ENCODE measurements at places on chromosomes 13 and 19.

GRCh38 chr19:1925544-1925943 is 15.4 kb upstream of the CSNK1G2 start:
- no peak for DNase-seq

DNA sequence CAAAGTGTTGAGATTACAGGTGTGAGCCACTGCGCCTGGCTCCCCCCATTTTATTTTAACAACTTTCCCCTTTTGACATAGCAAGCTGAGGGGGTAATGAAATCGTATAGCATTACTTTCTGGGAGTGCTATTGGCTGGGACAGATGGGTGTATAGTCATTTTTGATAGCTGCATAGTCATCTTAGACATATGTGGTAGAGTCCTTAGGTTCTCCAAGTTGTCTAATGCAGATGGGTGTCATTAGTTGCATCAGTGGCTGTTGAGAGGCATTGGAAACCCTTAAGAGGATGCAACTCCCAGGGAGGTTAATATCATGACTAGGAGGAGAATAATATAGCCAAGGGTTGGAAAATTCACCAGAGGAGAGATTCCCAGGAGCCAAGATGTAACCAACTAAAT is 28.6 kb upstream of the PNMA8B start:
- no peak for DNase-seq

- DNase-seq = no peak
Measured at GRCh38 chr19:10292789-10293636, 3.3 kb downstream of the ICAM5 start.

- peak; percentile 10 for DNase-seq
Measured at GRCh38 chr19:6476155-6476895, 5.3 kb downstream of the DENND1C start.

GRCh38 chr13:69856331-69856730 is 251.3 kb upstream of the ATXN8OS start:
- DNase-seq = peak; percentile 22

- DNase-seq = no peak
Measured at GRCh38 chr19:16070366-16070990, 5.8 kb upstream of the TPM4 start.

DNA sequence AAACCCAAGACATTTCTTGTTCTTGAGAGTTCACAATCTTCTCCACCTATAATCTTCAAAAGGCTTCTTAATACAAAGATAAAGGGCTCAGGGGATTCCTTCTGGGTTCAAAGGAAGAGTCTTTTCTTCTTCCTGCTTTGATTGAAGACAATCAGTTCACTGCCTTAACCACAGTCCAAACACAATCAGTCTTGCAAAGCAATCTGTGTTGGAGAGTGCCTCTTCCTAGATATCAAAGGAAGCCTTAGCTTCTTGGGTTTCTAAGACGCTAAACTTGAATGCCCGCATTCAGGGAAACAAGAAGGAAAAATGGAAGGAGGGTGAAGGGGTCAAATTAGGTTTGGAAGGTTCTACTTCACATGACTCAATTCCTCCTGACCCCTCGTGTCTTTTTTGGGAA is 27.2 kb downstream of the RANBP3 start:
- no peak for DNase-seq

- no peak for DNase-seq
Measured at GRCh38 chr13:106028911-106029310, 506.6 kb downstream of the EFNB2 start.

- DNase-seq = no peak
Measured at GRCh38 chr13:85828094-85828684, 29.0 kb upstream of the SLITRK6 start.

- DNase-seq = no peak
Measured at GRCh38 chr13:46728777-46729176, 68.2 kb downstream of the ESD start.

- no peak for DNase-seq
Measured at GRCh38 chr13:99043831-99044231, 66.0 kb upstream of the DOCK9 start.

- DNase-seq = no peak
Measured at GRCh38 chr13:35876601-35877000, 254.6 kb downstream of the DCLK1 start.

- no peak for DNase-seq
Measured at GRCh38 chr19:43105496-43105895, 23.0 kb upstream of the PSG2 start.

GRCh38 chr13:50708461-50708860 is 135.0 kb downstream of the DLEU7 start:
- no peak for DNase-seq

DNA sequence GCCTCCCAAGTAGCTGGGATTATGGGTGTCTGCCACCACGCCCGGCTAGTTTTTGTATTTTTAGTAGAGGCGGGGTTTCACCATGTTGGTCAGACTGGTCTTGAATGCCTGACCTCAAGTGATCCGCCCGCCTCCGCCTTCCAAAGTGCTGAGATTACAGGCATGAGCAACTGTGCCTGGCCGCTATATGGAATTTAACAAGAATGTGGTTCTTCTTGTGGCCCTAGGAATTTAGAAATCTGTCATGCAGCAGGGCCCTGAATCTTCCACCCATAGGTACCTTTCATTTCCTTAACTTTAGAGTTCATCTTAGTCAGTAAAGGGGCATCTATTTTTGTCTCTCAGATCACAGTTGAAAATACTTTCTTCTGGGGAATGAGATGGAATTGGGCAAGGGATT is 25.6 kb upstream of the NDFIP2 start:
- DNase-seq = no peak

- DNase-seq = no peak
Measured at GRCh38 chr19:34972163-34972705, 8.2 kb upstream of the ZNF792 start.

DNA sequence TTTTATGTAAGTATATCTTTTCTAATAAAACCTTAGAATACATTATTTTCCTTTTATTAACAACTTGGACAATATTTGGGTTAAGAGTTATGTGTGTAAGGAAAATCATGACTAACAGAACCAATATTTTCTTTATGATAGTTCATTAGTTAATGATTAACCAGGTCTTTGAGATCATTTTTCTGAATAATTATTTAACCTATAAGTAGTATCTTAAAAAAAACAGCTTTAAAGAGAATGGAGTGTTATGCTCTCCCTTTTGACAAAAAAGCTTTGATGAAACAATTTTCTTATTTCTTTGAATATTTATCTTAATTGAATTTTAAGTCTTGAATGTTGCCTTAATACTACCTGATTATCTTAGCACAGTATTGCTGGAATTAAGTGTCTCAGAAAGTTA is 3.8 kb downstream of the SLAIN1 start:
- DNase-seq = no peak

DNA sequence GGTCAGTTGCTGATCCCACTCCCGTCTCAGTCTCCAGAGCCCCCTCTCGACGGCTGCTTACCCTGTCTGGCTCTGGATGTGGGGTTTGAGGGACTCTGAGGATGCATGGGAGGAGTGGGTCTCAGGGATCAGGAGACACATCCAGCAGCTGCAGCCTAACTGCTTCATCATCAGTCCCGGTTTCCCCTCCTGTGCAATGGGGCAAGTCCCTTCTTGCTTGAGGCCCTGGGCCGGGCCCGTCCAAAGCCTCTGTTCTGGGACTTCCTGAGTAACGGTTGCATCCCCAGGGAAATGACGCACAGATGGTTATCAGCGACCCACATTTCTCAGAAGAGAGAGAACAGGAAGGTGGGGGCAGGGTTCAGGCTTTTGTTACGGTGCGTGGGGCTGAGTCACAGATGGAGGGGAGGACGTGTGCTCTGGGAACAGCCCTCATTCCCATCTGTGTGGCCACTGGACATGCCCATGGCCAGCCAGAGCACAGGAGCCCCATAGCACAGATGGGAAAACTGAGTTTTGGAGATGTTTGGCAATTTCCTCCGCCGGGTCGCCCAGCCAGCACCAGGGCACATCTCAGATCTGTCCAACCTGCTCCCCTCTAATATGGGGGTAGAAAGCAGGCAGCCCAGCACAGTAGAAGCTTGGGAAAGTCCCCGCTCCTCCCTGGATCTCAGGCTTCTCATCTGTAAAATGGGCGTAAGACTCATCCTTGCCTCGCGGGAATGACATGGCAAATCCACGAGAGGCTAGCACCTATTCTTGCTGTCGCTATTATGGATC is 19.3 kb downstream of the GNA15 start:
- DNase-seq = peak; percentile 100

GRCh38 chr13:78594456-78594975 is 8.8 kb downstream of the POU4F1 start:
- DNase-seq = no peak

DNA sequence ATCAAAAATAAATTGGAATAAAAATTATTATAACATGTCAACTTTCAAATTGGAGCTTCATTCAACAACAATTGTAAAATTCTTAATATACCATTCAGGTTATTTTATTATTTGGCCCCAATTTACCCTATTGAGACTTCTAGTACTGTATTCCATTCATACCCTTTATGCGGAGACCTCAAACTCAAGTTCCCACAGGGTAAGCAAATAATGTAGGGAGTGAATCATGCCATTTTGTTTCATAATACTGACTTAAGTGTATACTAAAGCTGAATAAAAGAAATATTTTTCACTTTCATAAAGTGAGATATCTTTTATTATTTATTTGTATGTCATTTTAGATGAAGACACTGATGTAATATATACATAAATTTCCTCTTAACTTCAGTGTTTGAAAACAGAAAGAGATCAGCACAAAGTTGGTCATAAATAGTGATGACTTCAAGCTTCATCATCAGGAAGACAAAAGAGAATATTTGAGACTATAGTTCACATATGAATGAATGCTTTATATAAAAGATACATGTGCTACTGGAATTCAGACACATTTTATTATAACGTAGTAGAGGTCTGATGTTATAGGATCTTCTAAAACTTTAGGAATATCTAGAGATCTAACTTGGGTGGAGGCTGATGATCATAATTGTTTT is 894.4 kb upstream of the PCDH9 start:
- no peak for DNase-seq

- no peak for DNase-seq
Measured at GRCh38 chr19:55581823-55582223, 1.2 kb upstream of the ZNF579 start.

DNA sequence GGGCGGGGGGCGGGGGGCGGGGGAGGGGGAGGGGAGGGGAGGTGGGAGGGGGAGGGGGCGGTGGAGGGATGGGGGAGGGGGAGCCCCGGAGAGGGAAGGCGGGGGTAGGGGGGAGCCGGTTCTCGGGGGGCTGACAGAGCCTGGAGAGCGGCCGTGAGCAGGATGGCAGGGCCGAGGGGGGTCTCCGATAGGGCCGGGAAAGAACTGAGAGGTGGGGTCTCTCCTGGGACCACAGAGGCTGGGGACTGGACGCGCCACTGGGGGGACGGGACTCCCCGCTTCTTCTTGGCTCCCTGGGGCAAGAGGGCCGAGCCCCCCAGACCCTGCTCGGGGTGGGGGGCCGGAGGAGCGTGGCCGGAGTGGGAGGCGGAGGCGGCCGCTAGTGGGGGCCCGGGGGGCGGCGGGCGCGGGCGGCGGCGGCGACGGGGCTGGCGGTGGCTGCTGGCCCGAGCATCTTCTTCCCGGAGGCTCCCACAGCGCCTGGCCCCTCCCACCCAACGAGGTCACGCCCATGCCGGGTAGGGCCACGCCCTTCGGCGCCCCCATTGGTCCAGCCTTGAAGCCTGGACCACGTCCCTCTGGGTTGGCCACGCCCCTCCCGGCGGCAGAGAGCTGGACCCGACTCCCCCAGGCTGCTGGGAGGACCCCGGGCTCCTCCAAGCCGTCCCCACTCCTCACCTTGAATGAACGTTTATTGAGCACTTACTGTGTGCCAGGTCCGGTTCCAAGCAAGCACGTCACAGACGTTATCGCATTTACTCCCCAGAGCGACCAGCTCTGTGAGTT is at the start of gene NOVA2:
Gene NOVA2 (minus strand): TSS at position 313 of the 786 bp plus-strand sequence. CDS start 514 bp downstream, outside the sequence.
- DNase-seq = no peak

GRCh38 chr19:45231891-45232290 is 13.3 kb downstream of the EXOC3L2 start:
- DNase-seq = no peak

DNA sequence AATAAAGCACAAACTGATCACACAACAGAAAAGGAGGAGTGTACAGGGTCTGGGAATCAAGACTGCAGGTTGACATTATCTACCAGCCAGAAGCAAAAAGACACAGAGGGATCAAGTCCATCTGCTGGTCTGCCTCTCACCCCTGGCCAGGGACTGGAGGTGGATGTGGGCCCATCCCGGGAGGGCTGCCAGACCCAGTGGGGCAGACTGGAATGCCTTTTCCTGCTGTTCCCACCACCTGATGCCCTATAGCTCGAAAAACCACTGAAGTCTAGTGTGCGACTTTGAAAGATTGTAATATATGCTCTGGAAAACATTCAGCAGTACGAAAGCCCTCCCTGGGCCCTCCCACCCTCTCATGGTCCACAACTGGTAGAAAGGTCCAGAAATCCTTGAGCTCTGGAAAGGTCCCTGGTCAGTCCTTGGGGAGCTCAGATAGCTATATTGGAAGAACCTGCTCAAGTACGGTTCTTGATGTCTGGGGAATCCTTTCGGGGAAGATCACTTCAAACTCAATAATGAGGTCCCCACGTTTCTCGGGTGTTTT is 2.6 kb downstream of the DNAJB1 start:
- no peak for DNase-seq

- no peak for DNase-seq
Measured at GRCh38 chr13:75251188-75251587, 230.8 kb downstream of the TBC1D4 start.

DNA sequence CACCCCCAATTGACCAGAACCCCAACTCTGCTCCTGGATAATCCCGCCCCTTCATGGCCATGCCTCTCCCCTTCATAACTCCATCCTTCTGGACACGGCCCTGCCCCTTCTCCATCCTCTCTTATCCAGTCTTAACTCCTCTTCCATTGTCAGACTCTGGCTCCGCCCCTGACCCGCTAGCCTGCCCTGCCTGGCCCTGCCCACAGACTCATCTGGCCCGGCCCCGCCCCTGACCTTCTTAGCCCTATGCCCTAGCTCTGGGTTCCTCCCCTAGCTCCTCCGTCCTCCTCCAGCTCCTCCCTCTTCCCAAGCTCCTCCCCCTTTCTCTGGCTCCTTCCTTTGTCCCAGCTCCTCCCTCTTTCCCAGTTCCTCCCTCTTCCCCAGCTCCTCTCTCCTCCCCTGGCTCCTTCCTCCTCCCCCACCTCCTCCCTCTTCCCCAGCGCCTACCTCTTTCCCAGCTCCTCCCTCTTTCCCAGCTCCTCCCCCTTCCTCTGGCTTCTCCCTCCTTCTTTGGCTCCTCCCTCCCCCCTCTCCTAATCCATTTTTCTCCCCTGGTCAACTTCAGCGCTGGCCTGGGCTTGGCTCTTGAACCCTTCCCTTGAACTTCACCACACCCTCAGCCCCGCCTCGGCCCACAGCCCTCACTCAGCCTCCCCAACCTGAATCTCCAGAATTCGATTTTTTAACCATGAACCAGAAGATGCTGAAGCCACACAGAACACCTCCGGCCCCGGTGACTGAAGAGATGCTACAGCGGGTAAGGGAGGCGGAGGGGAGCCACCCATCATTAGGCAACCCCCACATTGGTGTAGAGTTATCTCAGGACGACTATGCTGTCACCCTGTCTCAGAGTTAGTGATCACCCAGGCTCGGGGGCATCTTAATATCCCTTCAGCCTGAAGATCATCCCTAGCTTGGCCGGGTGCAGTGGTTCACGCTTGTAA is 9.2 kb upstream of the ZNF358 start:
- DNase-seq = no peak

DNA sequence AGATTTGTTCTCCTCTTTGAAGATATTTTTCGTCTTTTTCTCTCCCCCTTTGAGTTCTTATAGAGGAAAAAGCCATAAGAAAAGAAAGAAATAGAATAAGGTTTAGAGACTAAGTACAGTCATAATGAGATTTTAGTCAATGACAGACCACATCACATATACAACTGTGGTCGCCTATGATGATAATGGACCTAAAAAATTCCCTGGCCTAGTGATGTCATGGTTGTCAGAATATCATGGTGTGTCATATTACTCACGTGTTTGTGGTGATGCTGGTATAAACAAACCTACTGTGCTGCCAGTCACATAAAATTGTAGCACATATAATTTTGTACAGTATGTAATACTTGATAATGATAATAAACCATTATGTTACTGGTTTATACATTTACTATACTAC is 1096.1 kb downstream of the OLFM4 start:
- no peak for DNase-seq

All from glomerular endothelial cell (primary cell).